Glomerular endothelial cell (primary cell): ENCODE measurements at places on chromosomes 1 and 21.

GRCh38 chr1:36513676-36514473, 31.2 kb upstream of the CSF3R start:
- no peak for DNase-seq

DNA sequence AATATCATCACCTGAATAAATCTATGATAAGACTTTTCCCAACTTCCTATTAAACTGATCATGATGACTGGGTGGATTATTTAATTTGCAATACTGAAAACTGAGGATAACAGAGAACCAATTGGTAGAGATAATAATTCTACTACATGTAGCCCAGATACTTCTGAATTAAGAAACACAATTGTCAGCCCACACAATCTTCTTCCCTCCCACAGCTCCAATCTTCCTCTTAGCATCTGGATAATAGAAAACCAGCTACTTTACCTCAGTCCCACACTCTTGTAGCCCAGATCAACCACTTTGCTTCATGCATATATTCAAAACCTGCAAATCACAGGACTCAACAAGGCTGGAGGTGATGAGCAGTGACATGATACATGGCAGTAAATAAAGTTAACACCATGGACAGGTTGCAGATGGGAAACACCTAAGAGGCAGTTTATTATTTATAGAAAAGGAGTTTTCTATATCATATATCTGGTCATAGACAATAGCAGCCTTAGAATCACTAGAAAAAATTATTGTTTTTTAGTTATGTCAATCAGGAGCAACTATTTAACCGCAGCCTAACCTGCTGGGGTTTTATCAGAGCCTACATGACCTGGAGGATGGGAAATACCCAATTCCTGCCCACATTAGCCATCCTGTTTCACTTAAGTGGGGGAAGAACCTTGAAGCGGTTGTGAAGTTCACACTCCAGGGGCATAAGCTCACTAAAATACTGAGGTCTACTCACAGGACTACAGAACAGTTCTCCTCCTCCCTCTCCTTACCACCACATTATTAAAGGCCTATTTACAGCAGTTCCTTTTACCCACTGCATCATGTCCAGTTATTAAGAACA, 16.7 kb downstream of the FRRS1 start:
- no peak for DNase-seq

DNA sequence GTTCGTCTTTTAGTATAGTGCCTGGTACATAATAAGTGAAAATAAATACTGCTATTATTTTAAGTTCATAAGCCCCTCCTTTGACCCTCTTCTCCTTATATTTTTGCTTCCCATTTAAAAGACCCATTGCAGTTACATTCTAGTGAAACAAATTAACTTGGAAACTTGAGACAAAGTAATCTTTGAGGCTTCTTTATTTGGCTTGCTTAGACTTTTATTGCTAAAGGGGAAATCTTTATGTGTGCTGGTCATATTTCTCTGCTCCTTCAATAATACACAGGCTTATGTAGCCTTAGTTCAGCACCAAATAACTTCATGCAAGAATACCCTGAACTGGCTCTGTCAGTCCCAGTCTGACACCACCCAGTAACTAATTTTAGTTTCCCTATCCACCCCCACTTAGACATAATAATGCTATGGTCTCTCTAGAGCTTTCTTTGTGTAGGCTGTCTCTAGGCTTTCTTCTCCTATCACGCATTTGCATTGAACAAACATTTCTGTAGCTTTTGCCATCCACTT, 257.8 kb downstream of the OMA1 start:
- DNase-seq = no peak

DNA sequence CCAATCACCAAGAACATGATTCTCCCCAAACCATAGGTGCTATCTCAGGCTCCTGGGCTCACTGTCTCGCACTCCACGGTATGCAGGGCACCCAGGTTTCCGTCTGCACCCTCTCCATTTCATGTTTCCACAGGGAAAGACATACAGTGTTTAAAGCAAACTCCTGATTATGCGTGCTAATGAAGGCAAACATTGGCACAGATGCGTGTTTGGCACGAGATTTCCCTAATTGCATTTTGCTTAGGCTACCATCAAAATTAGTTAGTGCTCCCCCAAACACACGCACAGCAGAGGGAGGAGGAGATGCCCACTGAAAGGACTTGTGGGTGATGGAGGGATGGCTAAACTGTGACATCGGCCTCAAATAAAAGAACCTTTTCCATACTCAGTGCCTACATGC, 32.2 kb upstream of the TIAM1 start:
- no peak for DNase-seq

DNA sequence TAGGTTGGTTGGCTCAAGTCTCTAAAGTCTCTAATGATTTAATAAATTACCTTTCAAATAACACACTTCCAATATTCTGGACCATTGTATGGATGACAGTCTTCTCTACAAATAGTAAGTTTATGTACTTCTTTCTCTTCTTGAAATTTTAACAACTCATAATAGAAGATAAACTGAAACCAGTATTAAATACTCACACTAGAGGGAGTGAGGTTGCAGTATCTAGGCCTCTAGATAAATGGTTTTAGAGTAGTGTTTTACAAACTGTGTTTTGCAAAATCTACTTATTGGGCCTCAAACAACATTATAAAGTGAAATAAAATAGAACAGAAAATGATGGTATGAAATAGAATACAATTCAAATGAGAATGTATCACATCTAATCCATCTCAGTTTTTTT, 479.9 kb upstream of the BRINP3 start:
- no peak for DNase-seq

GRCh38 chr1:150150133-150151021, 661 bp downstream of the PLEKHO1 start:
- DNase-seq = no peak

- DNase-seq = no peak
These were observed 39.7 kb downstream of the CHML start for GRCh38 chr1:241600496-241600901.

DNA sequence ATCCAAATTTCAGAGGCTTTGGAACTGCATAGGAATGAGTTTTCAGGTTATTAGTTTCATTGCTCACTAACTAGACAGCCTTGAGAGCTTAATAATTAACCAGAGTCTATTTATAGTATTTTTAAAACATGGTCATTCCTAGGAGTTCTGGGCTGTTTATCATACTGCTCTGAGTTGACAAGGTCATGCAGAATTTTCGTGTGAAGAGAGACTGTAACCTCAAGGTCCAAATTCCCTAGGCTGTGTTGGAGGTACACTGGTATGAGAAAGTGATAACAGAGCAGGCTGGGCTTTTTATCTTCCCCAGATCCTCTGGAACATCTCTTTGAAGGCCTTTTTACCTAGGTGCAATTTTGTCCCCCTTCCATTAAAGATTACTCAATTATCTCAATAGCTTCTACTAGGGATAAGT, 736.3 kb downstream of the LTN1 start:
- no peak for DNase-seq

DNA sequence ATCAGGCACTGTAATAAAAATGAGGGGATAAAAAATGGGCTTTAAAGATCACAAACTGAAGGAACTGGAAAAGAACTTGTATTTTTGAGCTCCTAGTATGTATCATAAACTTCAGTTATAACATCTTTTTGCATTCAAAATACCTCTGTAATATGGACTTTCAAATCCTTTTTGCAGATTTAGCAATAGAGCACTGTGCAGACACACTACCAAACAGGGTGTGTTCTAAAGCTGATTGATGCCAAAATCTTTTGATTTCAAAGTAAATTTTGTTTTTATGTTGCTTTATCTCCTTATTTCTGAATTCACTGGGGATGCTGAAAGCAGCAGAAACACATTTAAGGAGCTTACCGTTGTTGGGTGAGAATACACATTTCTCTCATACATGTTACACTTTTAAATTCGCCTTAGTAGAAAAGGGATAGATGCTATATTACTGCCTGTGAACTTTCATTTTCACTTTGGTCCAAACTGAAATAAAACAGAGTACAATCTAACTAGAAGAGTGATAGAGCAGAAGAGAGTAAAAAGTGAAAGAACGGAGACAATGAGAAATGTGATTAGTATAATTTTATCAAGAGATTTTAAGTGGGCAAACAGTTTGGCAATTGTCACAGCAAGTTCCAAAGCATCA, 1126.6 kb downstream of the BRINP3 start:
- DNase-seq = no peak

DNA sequence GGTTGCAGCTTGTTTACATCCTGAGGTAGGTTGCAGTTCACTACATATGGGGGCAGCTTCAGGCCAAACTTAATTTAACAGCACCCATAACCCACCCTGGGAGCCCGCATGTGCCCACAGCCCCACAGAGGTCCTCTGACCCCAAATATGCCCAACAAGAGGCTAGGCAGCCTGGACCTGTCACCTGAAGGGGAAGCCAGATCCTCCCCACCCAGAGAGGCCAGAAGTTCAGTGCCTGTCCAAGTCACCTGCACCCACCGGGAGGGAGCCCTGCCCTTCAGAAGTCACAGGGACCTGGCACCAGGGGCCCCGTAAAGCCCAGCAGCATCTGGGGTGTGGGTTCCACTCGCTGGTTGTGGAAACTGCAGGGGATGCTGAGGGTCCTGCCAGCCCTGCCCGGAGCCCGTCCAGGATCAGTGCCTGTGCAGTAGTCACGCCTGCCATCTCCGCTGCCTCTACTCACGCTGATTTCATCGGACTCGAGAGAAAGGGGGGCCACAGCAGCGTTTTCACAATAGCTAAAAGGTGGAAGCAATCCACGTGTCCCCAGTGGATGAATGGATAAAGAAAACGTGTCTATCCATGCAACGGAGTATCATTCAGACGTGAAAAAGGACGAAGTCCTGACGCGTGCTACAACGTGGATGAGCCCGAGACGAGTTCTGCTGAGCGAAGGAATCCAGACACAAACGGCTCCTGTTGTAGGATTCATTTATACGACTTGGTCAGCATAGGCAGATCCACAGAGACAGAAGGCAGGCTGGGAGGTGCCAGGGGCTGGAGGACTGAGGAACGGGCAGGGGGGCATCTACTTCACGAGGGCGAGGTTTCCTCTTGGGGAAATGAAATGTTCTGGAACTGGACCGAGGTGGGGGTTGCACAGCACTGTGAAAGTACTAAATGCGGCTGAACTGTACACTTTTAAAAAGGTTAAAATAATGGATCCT, 33.9 kb upstream of the COL6A2 start:
- no peak for DNase-seq

DNA sequence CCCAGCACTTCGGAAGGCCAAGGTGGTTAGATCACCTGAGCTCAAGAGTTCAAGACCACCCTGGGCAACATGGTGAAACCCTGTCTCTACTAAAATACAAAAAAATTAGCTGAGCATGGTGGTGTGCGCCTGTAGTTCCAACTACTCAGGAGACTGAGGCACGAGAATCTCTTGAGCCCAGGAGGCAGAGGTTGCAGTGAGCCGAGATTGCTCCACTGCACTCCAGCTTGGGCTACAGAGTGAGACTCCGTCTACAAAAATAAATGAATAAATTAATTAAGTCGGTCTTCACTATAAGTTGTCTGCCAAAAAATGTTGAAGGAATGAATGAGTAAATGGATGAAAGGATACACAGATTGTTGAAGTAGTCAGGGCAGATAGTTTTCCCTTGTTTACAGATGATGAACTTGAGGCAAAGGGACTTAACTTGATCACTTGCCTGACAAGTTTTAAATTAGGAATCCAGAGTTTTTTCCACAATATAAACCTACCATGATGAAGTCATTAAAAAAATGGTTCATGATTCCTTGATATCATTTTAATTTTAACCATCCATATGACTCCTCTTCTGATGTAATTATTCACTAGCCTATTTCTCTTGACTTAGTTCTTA, 130.8 kb downstream of the TLR5 start:
- DNase-seq = no peak

- no peak for DNase-seq
These were observed 201.0 kb upstream of the PTBP2 start for GRCh38 chr1:96520579-96520947.
